Panc1 (cell line): ENCODE measurements at places on chromosomes 4 and X. TPM values are rescaled to one million over a fixed set of nuclear protein-coding genes. Genes with fewer than 3 reads are reported as not detected.

The USP17L25 gene
- total RNA-seq: not detected

The SGMS2 gene
- total RNA-seq: 15.6 TPM

The IL21 gene
- not detected for total RNA-seq

The CLDN2 gene
- 0.10 TPM for total RNA-seq

The ACTRT1 gene
- total RNA-seq: not detected

The GDPD2 gene
- 0.33 TPM for total RNA-seq

The SPANXN2 gene
- total RNA-seq: not detected

The SMPX gene
- total RNA-seq: not detected

The LRP2BP gene
- total RNA-seq: 0.33 TPM

The NKRF gene
- total RNA-seq: 25.5 TPM

The FAM149A gene
- 0.13 TPM for total RNA-seq

The SSX4B gene
- total RNA-seq: 0.15 TPM

The GIMD1 gene
- total RNA-seq: not detected

The PSAPL1 gene
- total RNA-seq: not detected

The TMEM131L gene
- 13.5 TPM for total RNA-seq

The BEX5 gene
- 0.21 TPM for total RNA-seq

The MYL5 gene
- total RNA-seq: 12.0 TPM

The BANK1 gene
- total RNA-seq: 3.3 TPM

The CPZ gene
- total RNA-seq: 0.15 TPM

The HTN1 gene
- total RNA-seq: not detected

The TMSB15A gene
- total RNA-seq: 2.3 TPM

The AKAP17A gene
- 22.1 TPM for total RNA-seq

The TCP11X2 gene
- total RNA-seq: not detected

The FGFRL1 gene
- 43.1 TPM for total RNA-seq

The POLA1 gene
- 10.5 TPM for total RNA-seq

The DCHS2 gene
- total RNA-seq: not detected
